ENCODE measurements at places on chromosomes 1 and 21. TPM values are rescaled to one million over a fixed set of nuclear protein-coding genes. Genes with fewer than 3 reads are reported as not detected.

The OR2C3 gene
- total RNA-seq = not detected

DNA sequence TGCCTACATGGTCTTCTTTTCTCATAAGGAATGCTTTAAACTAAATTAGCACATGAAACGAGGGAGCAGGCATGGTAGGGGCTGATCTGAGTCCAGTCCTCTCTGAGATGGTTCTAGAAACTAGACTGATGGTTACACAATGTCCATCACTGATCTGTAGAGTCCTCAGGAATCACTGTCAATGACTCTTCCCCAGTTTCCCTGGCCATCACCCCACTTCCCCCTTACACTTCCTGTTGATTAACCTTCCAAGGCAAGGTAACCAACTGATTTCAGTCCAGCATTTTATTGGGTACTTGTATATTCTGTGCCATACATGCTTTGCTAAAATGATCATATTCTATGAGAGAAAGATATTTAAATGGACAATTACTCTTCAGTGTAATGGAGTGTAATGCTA lies 100.6 kb upstream of the ARTN start:
- DNase-seq = no peak

The NLRP3 gene
- 0.42 TPM for total RNA-seq

GRCh38 chr1:225474439-225474985 lies 46.7 kb upstream of the LBR start:
- no peak for DNase-seq

DNA sequence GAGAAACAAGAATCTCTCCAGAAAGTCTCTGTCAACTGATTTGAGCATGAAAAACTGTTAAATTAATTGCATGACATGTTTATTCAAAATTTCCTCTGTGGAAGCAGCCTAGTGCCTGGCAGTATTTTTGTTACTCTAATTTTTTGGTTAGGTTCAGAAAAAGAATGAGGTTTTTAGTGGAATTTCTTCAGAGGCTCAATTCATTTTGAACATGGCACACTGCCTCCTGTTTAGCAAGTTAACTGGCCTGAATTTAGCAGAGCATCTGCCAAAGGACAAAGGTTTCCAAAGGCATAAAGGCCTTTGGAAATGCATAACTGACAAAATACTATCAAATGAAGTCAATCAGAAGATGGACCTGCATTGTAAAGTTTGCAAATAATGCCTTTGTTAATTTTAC lies 1326.5 kb downstream of the PLA2G4A start:
- DNase-seq = no peak

The PYHIN1 gene
- not detected for total RNA-seq

All from MCF 10A (cell line).